ENCODE measurements at places on chromosomes 1 and 21.
A peak's percentile ranks its signal among the peaks of the same experiment; 100 is the strongest.

DNA sequence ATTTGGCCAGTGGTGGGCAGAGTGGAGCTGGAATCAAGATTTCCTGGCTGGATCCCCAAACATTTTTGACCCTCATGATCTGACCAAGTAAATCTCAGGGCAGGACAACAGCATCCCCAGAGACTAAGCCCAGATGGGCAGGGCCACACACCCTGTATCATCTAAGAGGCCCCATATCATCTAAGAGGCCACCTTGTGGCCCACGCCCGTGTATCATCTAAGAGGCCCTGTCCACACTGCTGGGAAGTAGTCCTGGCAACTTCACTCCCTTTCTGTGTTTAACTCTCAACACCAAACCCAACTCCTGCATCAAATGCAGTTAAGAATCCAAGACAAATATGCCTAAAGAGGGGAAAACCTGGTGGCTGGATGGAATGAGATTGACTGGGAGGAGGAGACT is 81.6 kb upstream of the SSX2IP start:
- DNase-seq: no peak

- no peak for DNase-seq
These were observed 193.6 kb upstream of the ADGRL2 start for GRCh38 chr1:81607086-81607485.

- DNase-seq: no peak
These were observed 2.4 kb downstream of the MCL1 start for GRCh38 chr1:150576794-150577556.

- DNase-seq: no peak
These were observed 14.9 kb downstream of the A3GALT2 start for GRCh38 chr1:33305816-33306652.

DNA sequence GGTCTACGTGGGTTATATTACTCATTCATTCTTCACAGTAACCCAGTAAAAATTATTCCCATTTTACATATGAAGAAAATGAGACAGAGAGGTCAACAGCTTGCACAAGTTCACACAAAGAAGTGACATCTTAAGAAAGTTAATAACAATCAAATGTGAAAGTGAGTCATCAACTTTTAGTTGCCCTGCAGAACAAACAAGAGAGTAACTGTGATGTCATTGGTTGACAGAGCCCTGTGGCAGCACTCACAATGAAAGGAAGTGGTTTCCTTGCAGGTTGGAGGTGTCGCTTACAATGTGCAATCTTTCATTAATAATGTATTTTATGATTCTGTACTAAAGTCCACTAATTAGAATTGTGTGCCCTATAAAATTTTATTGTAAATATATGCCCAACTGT is 369.6 kb downstream of the RYR2 start:
- DNase-seq: no peak

DNA sequence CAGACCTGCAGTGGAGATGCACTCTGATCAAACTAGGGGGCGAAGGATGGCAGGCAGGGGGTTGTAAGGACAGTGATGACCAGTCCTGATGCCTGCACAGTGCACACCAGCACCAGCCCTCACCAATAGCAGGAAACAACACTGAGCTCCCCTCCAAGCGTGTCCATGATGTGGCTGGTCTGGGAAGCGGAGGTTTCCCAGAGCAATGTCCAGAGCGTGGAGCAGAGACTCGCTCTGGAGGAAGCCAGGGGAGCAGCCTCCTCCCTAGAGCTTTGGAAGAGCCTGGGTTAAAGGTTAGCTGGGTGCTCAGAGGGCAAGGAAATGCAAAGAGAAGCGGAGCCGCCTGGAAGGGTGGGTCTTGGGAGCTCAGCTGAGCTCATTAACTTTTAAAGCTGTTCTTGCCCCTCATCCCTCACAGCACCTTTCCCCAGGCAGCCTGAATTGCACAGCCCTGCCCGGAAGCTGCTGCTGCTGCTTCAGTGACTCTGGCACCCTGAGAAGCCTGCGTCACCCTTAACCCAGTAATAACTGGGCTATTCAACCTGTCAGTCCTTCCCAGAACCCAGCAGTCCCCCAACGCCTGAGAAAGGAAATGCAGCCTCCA is 162.2 kb upstream of the RAB4A start:
- peak; percentile 85 for DNase-seq

DNA sequence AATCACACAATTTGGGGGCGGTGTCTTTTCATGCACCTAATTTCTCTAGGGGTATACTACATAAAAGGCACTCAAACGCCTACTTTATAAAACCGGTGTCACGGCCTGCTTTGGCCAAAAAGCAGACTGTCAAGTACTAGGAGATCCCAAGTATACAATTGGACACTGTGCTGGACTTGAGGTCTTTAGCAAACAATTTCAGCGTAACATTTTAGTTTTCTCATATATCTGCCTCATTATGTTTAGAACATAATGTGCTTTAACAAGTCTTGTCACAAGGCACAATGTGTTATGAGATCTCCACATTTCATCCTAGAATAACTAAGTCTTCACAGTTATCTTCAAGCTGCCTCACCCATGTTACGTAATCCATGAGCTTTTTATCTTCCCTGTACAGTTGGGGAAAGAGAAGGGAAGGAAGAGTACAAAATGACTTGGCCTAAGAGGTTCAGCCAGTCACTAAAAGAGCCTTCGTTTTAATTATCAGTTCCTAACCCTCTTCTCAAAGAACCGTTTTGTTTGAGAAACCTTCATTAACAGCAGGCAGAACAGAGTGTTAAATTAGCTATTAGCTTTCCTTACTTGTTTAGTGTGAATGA is 1.7 kb downstream of the SSX2IP start:
- no peak for DNase-seq

DNA sequence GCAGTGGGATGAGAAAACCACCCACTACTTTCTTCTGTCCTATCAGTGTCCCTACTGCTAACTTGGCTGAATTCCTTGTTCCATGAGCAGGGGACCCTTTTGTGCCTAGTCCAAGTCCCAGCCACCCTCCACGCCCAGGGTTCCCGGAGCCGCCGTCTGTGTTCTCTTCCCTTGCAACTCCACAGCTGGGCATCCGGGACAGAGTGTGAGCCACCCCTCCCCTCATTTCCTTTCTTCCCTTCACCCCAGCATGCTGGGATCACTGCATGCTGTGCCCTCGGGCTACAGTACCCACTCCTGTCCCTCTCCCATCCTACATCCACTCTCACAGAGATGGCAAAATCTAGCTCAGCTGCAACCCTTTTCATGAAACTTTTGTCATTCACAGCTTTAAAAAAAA is 44.5 kb downstream of the PGBD5 start:
- DNase-seq: no peak

GRCh38 chr1:205480349-205480985 is 24.0 kb upstream of the CDK18 start:
- no peak for DNase-seq

DNA sequence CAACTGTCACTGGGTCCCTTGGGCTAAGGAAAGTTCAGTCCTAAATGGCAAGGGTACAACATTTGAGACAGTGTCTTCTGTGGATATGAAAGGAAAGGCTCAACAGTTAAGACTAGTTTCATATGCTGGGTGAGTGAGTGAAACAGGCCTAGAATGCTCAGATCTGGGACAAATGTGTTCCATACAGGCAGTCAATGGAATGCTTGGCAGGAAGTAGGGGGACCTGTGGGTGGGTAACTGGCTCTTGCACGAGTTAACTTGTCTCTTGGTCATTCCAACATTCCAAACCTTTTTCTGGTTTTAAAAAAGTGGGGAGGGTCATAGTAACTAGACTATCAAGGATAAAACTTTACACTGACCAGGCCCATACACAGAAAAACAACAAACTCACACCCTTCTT is 17.8 kb upstream of the ADAM30 start:
- DNase-seq: no peak

GRCh38 chr1:67945733-67946374 is 104.6 kb downstream of the DIRAS3 start:
- no peak for DNase-seq

DNA sequence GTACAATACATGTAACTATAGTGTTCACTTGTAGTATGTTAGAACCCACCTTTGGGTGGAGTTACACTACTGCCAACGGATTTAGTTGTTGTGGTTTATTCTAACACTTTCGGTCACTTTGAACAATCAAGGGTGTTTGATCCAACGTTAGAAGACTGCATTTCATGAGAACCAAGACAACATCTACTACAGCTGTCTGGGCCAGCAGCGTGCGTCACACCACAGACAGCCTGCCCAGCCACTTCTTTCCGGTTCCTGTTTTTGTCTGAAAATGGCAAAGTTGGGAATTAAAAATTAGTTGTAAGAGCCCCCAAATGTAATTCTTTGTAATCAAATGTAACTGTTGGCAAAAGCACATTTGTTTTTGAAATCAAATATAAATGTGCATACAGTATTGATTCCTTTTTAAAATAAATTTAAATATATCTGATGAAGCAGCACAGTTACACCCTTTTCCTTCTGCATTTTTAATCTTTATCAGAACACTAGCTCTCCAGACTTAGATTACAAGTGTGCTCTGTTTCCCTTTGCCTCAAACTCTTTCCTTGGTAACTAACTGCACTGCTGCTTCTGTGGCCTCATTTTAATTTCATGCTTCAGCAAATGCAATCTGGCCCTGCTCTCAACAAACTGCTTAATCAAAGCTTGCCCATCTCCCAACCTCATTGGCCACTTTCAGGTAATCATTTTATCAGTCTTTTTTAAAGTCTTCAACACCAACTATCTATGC is 86.6 kb upstream of the DPH5 start:
- DNase-seq: no peak

GRCh38 chr21:33751120-33751519 is 108.8 kb downstream of the ITSN1 start:
- DNase-seq: no peak

- no peak for DNase-seq
These were observed 53.8 kb downstream of the MACF1 start for GRCh38 chr1:39258146-39258924.

- DNase-seq: no peak
These were observed 207.2 kb downstream of the ATG4C start for GRCh38 chr1:62991152-62991551.

GRCh38 chr1:197451381-197451780 is 183.3 kb downstream of the CRB1 start:
- no peak for DNase-seq

DNA sequence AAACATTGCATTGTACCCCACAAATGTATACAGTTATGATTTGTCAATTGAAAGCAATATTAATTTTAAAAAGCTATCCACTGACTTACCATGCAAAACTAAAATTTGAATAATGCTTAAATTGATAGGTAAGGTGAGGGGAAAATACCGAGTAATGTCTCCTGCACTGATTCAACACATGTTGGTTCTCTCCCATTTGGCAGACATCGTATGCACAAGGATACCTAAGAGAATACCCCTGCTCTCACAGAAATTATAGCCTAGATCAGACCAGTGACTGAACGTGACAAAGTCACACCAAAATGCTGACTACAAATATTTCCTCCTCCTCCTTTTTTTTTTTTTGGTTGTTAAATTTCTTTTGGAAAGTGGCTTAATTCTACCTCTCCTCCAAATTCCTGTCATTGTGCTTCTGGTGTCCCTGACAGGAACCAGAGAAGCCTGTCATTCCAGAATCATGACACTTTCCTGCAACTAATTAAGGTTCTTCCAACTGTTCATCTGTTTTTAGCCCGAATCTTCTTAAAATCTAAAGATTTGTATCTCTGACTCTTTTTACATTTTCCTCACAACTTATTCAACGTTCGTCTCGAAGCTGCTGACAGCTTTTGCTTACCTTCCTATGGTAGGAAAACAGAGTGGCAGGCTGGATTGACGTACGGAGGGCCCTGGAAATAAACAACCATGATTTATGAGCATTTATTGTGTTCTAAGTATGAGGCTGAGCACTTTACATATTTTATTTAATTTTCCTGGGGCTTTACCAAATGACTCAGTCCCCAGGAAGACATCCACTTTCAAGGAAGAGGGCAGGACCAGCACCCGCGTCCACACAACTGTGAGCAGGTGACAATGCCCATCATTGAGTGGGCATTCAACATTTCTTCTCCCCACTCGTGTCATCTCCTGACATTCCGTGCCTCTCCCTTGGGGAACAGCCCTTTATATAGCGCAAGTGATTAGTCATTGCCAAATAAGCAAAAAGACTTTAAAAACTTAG is 57.9 kb upstream of the KCNE2 start:
- no peak for DNase-seq

GRCh38 chr1:208809876-208810275 is 565.7 kb upstream of the PLXNA2 start:
- DNase-seq: no peak

DNA sequence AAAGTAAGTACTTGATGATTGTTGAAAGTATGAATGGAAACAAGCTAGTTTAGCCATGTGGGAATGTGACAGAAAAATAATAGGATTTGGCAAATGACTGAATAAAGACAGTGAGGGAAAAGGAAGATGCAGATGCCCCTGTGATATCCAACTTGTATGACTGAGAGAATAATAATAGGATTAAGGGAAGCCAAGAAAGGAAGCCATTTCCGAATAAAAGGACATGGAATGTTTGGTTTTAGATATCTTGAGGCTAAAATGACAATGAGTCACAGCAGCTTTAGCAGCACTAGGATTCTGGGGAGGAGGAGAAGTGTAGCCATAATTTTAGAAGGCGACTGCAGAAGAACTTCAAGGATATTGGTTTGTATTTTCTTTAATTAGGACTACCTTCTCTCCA is 109.2 kb downstream of the TTLL7 start:
- no peak for DNase-seq

DNA sequence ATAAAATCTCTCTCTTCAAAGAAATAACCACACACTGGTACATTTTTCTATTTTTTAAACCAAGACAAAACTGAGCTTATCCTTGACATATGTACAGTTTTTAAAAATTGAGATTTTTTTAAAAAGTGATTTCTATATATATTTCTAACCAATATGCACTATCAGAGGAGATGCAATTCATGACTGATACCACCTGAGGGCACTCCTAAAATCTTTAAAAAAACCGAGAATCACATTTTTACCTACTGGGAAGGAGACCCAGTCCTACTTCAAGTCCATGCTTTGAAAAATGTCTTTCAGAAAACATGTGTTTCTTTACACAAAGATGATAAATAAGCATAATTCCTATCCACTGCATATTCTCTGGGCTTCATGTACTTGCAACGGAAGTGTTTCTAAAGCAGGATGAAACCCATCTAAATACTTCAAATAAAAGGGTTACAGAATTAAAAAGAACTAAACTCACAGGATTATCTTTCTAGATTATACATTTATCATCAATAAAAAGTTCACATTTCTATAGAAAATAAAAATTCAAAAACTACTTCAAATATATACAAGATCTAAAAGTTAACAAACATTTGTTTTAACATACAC is 98.6 kb downstream of the ENAH start:
- no peak for DNase-seq

DNA sequence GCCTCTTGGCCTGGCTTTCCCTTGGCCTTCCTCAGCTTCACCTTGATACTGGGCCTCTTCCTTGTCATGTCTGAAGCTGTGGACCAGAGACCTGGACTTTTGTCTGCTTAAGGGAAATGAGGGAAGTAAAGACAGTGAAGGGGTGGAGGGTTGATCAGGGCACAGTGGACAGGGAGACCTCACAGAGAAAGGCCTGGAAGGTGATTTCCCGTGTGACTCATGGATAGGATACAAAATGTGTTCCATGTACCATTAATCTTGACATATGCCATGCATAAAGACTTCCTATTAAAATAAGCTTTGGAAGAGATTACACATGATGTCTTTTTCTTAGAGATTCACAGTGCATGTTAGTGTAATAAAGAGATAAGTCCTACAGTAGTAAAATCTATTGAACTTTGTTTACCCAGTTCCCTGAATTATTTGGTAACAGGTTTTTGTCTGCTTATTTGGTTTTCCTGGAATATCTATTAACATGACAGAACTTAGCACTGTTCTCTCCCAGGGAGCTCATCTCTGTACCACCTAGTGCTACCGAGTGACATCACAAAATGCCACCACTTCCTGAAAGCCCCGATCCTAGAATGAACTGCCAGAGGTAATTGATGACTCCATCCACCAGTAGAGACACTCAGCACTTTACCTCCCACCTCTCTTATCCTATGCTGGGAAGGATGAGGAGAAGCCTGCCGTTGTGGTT is 22.2 kb downstream of the UBE2T start:
- no peak for DNase-seq
